ENCODE measurements at places on chromosomes 5 and 9. TPM values are rescaled to one million over a fixed set of nuclear protein-coding genes. Genes with fewer than 3 reads are reported as not detected.

PHYHD1 gene
- total RNA-seq = 18.7 TPM

NTRK2 gene
- total RNA-seq = 0.17 TPM

PCDHA4 gene
- total RNA-seq = 0.29 TPM

TAS2R1 gene
- total RNA-seq = not detected

AK8 gene
- total RNA-seq = 1.6 TPM

HAVCR2 gene
- total RNA-seq = 2.2 TPM

SLC6A7 gene
- not detected for total RNA-seq

MYO10 gene
- 81.5 TPM for total RNA-seq

PDLIM4 gene
- 43.3 TPM for total RNA-seq

FOXD4 gene
- total RNA-seq = 0.17 TPM

CARTPT gene
- total RNA-seq = not detected

SHC3 gene
- total RNA-seq = 61.4 TPM

ZNF366 gene
- not detected for total RNA-seq

FAM193B gene
- total RNA-seq = 25.7 TPM

PTGER4 gene
- total RNA-seq = 10.3 TPM

WDR31 gene
- 4.0 TPM for total RNA-seq

THOC3 gene
- total RNA-seq = 40.5 TPM

FSTL4 gene
- total RNA-seq = 0.17 TPM

LPCAT1 gene
- 61.4 TPM for total RNA-seq

PCDHGB5 gene
- total RNA-seq = 40.4 TPM

HCN1 gene
- total RNA-seq = not detected
